Hepatocyte (in vitro differentiated cells): ENCODE measurements at places on chromosomes 2 and 18. TPM values are rescaled to one million over a fixed set of nuclear protein-coding genes. Genes with fewer than 3 reads are reported as not detected.

DNA sequence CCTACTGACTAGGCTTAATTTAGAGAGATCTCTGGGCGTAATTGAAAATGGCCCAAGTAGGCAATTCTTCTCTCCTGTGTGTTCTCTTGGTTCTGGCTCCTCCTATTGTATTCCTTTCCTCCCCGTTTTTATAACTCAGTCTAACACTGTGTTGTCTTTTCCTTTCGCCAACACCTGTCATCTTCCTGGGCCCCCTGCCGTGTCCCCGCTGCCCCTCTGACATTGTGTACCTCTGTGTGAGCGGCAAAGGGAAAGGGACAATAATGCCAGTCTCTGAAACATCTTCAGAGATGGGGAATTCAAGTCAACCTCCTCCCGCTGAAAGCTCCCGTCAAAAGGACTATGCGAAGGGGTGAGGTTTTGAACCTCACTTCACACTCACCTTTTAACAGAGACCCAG is 210.9 kb downstream of the GBX2 start:
- no peak for DNase-seq

NDC80 gene
- 5.6 and 6.5 TPM in 2 replicates for total RNA-seq

DNA sequence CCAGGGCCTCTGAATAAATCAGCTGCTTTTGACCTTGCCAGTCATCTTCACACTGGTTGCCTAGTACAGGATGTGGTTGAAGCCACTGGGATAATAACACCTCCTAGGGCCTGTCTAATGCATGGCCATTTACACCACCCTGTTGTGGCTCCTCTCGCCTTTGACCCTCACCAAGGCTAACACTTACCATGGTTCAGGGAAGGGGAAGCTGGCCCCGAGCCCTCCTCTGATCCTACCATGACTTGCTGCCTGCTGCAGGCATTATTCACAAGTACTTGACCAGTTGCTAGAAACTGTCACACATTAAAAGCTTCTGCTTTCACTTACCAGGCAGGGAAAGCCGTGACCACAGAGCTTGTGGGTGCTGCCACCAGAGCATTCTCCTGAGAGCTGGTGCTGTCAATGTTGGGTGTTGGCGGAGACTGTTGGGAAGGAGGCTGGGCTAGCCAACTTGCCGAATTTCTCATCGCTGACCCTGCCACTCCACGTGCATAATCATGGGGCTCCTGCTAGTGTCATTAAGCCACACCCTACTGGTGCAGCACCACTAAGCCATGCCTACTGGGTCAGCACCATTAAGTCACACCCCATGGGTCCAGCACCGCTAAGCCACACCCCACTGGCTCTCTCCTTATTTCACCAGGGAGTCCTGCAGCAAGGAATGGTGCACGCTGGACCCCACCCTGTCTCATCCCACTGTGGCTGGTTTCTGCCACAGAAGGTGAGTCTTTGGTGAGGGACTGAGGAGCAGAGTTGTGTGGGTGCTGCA is 47.0 kb upstream of the TTC39C start:
- no peak for DNase-seq

GRCh38 chr18:30302181-30302580 is 740.4 kb downstream of the DSC3 start:
- DNase-seq: no peak

DNA sequence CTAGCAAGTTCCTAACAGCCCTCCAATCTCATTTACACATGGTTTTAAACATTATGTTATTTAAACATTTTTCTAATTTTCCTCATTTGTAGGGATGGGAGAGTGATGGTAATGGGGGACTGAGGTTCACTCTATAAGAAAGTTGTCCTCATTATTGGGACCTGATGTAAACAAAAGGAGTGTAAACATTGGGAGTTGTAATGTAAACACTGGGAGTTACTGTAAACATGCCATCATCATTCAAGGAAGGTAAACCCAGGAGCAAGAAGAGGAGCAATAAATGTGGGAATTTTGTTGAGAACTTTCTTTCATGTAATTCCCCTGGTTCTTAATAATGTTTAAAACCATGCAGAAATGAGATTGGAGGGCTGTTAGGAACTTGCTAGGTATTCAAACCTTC is 17.8 kb downstream of the RFTN2 start:
- DNase-seq: no peak

DNA sequence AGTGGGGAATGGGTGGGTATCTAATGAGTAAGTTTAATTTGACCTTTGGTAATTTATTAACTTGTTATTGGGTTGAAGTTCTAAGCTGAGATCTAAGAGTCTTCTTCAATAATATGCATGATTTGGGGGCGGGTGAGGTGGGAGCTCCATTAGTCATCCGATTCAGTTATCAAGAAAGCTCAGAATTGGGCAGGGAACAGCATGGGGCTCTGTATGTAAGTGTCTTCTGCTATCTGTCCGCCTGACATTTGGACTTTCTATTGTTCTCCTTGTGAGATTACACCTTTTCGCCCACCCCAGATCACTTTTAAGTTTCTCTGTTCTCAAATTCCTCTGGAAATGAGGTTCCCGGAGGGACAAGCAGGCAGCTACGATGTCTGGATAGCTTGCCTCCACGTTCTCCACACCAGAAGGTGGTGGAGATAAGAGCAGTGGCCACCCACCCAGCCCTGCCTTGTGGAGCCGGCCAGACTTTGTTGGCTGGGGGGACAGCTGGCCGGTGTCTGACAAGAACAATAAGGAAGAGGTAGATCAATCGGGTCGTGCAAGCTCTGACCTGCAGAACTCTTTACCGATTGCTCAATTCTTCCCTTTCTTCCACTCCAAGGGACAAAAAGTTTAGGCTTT is 75.5 kb upstream of the GATA6 start:
- DNase-seq: no peak

GRCh38 chr2:104163611-104164130 is 690.2 kb upstream of the POU3F3 start:
- DNase-seq: no peak

PAPOLG gene
- total RNA-seq: 13.5 and 14.4 TPM in 2 replicates

DNA sequence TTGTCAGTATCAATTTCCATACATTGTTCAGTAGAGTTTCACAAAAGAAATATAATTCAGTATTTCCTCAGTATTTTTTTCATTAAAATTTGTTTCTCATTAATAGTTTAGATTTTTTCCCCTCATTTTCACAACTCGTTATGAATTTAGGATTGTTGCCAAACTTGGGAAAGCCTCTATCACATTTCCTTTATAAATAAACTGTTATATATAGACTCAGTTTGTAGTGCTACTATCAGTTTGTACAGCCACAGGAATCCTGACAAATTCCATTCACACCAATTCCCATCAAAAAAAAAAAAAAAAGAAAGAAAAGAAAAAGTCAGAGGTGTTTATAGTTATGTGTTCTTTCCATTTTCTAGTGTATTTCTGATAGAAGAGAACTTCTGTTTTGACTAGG is 123.3 kb upstream of the DCC start:
- no peak for DNase-seq

G6PC2 gene
- not detected in 2 replicates for total RNA-seq

DNA sequence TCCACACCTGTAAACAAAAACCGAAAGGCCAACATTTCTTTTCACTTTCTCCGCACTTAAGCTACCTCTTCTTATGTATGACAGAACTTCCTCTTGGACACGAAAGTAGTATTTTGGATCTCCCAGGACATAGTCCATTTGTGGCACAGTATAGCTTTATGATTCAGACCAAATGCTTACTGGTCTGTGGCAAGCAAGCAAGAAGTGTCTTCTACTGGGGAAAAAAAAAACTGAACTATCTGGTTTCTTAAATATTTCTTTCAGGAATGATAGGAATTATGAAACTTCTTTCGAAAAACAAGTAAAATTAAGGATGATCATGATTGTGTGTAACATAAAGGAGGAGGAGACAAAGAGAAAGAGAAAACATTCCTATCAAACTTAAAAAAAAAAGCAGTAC is 33.6 kb downstream of the SRBD1 start:
- DNase-seq: no peak

DNA sequence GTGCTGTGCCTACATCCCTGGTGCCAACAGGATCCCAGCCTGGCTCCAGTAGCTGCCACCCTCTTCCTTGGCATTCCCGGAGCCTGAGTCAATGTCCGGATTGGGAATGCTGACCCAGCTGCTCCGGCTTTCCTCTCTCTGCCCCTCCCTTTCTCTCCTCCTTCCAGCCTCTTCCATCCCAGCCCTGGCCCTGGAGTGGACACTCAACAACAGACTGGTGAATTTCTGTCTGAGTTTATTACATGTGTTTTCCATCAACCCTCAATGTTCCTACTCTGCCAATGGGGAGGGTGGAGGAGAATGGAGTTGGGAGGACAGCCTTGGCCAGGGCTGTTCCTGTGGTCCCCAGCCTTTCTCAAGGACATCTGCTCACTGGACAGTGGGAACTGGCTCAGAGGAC is 917 bp upstream of the PRKAG3 start:
- DNase-seq: no peak

TANK gene
- 54.7 and 66.7 TPM in 2 replicates for total RNA-seq

- DNase-seq: no peak
These were observed 4.8 kb upstream of the EFHD1 start for GRCh38 chr2:232628466-232629128.

SERPINB7 gene
- 0.10 and 0.36 TPM in 2 replicates for total RNA-seq

DNA sequence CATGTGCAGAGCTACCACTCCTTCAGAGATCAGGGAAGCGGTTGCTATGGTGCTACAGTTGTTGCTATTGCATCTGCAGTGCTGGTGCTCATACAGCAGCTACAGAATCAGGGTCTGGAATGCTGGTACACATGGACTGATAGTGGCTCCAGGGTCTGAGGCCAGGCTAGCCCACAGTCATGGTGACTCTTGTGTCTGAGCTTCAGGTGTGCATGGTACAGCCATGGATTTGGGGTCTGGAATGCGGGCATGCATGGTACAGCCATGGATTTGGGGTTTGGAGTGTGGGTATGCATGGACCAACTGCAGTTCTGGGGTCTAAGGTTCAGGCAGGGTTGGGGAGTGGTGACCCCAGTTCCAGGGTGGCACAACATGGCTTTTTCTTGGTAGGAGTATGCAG is 185.2 kb downstream of the SLC4A3 start:
- no peak for DNase-seq

DNA sequence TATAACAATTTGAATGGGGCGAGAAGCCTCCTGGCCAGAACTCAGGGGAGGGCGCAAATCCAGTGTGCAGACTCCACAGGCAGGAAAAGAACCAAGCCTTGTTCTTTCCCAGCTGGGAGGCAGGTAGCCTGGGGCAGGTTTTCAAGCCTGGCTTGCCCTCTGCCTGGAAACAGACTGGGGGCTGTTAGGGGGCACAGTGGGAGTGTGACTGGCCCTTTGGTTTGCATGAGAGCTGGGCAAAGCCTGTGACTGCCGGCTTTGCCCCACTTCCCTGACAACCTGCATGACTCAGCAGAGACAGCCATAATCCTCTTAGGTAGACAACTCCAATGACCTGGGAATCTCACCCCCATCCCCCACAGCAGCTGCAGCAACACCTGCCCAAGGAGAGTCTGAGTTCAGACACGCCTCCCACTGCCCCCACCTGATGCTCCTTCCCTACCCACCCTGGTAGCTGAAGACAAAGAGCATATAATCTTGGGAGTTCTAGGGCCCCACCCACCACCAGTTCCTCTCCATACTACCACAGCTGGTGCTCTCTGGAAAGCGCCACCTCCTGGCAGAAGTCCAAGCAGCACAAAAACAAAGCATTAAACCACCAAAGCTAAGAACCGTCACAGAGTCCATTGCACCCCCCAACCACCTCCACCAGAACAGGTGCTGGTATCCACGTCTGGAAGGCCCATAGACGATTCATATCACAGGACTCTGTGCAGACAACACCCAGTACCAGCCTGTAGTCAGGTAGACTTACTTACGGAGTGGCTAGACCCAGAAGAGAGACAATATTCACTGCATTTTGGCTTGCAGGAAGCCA is 402.5 kb downstream of the STK39 start:
- DNase-seq: peak; percentile 26

CREG2 gene
- 2.2 and 3.8 TPM in 2 replicates for total RNA-seq

DNA sequence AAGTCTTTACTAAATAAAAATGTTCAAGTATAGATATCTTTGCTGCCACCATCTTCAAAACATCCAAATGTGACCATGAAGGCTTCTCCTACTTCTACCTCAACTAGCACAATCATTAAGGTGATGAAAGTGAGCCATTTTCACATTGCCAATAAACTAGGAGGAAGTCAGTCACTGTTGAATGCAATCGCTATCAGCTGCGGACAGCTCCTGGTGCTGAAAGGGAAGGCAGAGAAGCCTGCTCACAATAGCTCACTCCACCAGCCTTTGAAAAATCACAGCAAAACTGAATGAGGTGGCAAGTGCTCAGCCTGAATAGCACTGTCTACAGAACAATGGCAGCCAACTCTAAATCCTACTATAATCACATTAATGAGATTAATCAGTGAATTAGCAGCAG is 2.2 kb downstream of the MYT1L start:
- peak; percentile 37 for DNase-seq

DNA sequence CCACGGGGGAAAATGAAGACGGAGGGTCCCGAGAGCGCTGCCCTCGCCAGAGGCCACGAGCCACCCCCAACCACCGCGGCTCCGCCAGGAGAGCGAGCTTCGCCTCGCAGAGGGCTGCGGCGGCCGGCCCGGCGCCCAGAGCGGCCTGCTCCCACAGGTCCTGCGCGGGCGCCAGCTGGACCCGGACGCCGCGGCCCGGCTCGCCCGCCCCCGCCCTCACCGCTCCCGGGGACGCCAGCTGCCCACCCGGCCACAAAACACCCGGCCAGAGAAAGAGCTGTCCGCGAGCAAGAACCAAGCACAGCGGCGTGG is 709 bp downstream of the PTPN2 start:
- DNase-seq: peak; percentile 69

DNA sequence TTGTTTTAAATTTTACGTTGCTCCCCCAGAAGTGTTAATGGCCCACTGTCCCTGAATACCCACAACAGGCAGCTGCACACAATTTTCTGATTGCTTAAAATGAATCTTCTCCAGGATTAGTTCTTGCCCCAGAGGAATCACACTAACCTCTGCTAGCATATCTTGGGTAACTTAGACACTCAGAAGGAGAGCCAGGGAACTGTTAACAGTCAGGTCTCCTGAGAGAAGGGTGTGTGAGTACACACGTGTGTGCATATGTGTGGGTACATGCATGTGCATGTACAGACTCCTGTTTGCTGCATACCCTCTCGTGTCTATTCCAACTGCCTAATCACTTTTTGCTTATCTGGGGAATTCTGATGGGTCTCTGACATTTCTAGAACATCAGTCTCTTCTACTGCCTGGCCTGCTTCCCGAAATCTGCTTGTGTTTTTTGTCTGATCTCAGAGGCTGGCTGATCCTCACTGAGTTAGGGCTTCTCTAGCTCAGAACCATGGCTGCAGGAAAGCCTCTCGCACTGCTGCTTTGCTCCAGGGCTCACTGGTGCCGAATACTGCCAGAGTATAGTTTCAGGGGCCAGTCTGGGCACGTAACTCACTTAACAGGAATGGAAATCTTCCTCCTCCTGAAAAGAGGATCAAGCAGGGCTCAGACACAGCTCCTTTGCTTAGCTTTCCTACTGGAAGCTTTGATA is 62.8 kb downstream of the PRELID3A start:
- DNase-seq: peak; percentile 21
